ENCODE measurements at places on chromosomes 11 and 22.
A peak's percentile ranks its signal among the peaks of the same experiment; 100 is the strongest.

DNA sequence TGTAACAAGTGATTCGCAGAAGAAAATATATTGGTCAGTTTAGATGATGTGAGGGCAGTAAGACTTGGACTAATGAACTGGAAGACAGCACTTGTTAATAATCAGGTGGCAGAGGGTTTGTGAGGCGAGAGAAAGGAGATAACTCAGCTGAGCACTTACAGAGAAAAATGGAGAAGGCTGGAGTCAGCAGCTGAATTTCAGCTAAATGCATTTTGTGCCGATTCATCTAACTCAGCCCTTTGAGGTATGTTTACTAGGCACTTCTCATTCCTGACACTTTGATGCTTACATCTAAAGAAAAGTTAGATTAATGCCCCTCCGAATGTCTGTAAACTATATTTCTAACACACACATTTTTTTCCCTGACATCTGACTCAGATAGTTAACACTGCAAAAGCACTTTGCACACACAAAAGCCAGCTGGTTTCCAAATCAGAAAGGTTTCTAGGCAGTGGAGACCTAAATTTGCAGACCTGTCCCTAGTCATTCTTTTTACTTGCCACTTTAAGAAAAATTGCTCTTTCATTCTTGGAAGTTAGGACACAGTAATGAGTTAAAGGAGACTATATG is 859.5 kb upstream of the CCDC90B start:
- no peak for DNase-seq

DNA sequence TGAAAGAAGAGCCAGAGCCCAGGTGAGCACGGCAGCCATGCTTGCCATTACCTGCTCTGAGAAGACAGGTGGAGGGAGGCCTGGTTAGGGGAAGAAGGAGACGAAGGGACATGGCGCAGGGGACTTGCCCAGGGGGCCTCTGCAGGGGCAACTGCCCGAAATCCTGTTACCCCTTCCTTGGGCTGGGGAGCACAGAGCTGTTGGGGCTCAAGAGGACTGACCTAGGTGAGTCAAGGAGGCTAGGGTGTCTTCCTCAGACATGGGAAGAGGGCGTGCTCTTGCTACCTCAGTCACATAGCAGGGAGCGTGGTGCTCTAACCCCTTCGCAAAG is at the start of gene APOA5:
APOA5 (minus strand) TSS at position 67 of the 331 bp plus-strand sequence; CDS start at position 48, 19 bp downstream.
- DNase-seq = no peak

DNA sequence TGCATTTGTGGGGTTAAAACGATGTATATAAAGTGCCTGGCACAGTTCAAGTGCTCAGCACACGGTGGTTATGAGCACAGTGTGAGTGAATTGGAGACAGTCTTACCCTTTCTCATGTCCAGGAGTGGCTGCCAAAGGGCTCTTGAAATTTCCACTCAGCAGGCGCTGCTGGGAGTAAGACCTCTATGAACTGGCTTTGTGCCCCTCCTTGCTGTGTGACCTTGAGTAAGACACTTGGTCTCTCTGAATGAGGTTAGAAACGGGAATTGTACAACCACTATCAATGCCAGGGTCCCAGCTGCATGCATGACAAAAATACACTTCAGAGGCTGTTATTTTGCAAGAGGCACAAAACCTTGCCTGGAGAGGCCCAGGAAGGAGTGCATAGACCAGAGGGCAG is 86.6 kb downstream of the TSPAN18 start:
- no peak for DNase-seq

- DNase-seq = peak; percentile 16
These were observed 14.0 kb downstream of the USP35 start for GRCh38 chr11:78202733-78203167.

DNA sequence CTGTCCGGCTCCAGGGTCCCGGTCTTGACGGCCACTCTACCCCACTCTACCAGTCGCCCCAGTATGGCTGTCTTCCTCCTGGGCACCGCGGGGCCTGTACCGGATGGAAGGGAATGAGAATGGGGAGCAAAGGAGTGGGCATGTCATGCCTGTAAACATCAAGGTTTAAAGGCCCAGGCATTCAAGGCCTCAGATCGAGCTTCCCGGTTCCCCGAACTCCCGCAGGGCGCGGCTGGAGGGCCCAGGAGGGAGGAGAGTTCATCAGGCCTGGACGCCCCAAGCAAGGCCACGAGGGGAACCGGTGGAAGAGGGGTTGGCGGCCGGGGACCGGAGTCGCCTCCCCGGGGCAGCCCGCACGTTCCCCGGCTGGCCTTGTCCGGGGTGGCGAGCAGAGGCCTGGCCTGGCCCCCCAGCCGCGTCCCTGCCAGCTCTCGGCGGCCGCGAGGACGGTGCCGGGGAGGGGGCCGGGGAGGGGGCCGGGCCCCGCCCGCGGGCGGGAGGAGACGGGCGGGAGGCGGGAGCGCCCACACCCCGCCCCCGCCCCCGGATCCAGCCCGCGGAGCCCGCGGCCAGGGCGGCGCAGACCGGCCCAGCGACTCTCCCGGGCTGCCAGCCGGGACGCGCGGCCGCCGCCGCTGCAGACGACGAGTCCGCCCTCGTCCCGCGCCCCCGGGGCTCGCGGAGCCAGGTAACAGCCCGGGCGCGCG is at the start of gene CDC42EP1:
CDC42EP1 (plus strand) TSS at position 580 of the 707 bp plus-strand sequence. CDS start 5,870 bp downstream, outside the sequence.
- no peak for DNase-seq

DNA sequence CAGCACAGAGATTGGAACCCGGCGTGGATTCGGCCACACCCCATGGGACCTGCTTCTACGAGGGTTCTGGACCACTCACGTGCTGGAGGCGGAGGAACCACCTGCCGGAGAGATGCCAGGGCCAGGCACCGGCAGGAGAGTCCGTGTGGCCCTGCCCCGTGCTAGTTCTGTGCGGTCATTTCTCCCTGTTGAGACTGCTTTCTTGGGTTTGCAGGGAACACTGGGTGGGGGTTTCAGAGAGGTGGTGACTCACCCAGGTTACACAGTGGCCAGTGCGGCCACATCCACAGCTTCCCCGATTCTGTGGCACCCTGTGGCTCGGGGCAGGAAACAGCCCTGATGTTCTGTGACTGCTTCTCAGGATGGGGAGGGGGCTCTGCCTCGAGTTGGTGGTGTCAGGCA is 3.6 kb upstream of the PHLDA2 start:
- DNase-seq = no peak

- no peak for DNase-seq
These were observed 191.6 kb upstream of the CADM1 start for GRCh38 chr11:115695677-115696364.

- DNase-seq = no peak
These were observed 3.5 kb downstream of the ESAM start for GRCh38 chr11:124758355-124759265.

DNA sequence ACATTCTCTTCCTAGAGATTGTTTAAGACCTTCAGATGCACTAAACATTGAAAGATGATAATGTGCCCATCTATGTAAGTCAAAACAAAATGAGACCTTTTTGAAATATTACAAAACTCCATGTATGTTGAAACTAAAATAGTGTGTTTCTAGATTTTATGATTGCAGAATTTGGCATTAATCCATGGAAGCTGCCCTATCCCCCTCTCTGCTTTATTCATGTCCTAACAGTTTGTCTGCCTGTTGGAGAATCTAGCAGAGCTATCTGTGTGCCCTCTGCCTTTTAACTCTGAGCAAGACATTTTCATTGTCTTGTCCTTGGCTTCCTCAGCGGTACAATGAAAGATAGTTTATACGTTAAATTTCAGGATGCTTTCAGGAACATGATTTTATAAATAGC is 105.5 kb downstream of the FAT3 start:
- DNase-seq = no peak

GRCh38 chr11:75786101-75786736 is 17.6 kb downstream of the DGAT2 start:
- DNase-seq = no peak

Data from stimulated activated CD8-positive, alpha-beta memory T cell treated with anti-CD3 and anti-CD28 coated beads, Interleukin-15, amount 100 ng/mL, for 4 hours (primary cell).